ENCODE measurements at places on chromosomes 7 and 10. TPM values are rescaled to one million over a fixed set of nuclear protein-coding genes. Genes with fewer than 3 reads are reported as not detected.
A peak's percentile ranks its signal among the peaks of the same experiment; 100 is the strongest.

GRCh38 chr7:126778101-126778500 lies 474.6 kb downstream of the GRM8 start:
- no peak overlapping the region for H3K27ac ChIP-seq
- no peaks in the 10 kb centered on the region for H3K36me3 ChIP-seq
- H3K27me3 ChIP-seq, result no peaks in the 10 kb centered on the region
- no peak for DNase-seq
- no peaks in the 10 kb centered on the region for H3K4me1 ChIP-seq

DNA sequence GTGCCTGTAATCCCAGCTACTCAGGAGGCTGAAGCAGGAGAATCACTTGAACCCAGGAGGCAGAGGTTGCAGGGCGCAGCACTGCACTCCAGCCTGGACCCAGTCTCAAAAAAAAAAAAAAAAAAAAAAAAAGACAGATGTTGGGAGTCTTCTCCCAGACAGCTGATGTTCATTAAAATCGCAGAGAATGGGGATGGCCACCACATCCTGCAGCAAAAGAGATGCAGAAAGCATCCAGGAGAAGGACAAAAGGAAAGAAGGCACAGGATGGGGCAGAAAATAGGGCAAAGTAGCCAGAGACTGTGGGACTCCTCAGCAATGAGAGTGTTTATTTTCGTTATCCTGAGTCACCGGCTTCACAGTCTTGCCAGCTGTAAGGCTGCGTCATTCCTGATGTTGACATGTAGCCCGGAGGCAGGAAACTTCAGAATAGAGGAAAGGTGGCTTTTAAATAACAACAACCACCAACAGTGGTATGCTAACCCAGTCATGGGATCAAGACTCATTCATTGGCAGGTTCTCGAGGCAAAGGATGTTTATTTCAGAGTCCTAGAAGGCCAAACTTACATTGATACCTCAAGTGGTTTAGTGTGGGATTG lies 149.5 kb upstream of the SVIL start:
- no peak for DNase-seq
- H3K36me3 ChIP-seq, result no peaks in the 10 kb centered on the region
- H3K27ac ChIP-seq, result no peak overlapping the region

The SLC26A5 gene
- not detected for total RNA-seq

DNA sequence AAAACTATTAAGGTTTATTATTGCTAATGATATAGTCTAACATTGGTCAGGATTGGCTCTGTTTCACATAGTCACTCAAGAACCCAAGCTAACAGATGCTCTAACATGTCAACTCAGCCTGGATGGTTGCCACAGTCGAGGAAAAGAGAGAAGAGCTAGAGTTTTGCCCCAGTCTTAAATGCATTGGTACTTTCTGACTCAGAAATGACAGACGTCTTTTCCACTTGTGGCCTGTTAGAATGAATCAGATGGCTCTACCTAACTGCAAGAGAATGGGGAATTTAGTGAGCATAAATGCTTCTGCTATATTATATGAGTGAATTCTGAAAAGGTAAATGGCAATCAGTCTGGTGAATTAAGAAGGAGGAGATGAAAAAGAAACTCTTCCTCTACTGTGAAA lies 13.9 kb downstream of the HECTD2 start:
- no peak for DNase-seq
- peaks cover 8% of the 10 kb centered on the region for H3K36me3 ChIP-seq
- H3K4me3 ChIP-seq, result no peak overlapping the region
- H3K27me3 ChIP-seq, result no peaks in the 10 kb centered on the region
- H3K27ac ChIP-seq, result no peak overlapping the region
- no peaks in the 10 kb centered on the region for H3K4me1 ChIP-seq

DNA sequence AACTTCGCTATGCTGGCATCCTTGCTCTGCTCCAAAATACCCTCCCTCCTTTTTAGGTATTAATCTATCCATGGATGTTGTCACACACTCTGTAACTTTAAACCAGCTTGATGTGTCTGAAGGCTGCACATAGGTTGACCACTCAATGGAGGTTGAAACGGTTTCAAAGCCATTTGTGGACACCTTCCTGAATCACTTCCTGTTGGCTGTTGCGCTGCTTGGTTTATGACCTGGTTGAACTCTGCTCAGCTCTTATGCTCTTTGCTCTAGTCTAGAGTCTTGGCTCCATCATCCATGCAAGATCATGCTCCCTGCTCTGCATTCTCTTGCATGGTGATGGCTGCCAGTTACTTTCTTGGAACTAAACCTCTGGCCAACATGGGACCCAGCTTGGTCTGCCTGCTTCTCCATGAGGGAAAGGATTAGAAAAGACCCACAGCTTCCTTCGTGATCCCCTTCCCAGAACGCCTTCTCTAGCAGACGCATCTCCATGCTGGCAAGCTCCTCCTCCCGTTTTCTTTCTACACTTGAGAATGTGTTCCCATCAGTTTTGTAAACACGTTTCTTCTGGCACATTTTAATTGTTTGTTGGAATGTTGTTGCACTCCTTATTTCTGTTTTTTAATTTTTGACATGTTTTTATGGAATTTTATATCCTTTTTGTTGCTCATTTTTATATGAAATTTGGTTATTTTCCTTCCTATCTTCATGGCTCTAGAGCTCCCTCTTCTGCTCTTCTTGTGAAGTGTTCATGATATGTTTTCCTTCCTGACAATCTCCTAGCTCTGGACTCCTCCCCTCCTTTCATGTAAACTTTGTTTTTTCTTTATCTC lies 149.8 kb downstream of the XPNPEP1 start:
- no peaks in the 10 kb centered on the region for H3K27me3 ChIP-seq
- H3K4me1 ChIP-seq, result no peaks in the 10 kb centered on the region
- no peaks in the 10 kb centered on the region for H3K36me3 ChIP-seq
- no peak overlapping the region for H3K4me3 ChIP-seq

GRCh38 chr7:135905355-135905754 lies 71.8 kb downstream of the MTPN start:
- H3K4me1 ChIP-seq, result peaks cover 2% of the 10 kb centered on the region
- no peaks in the 10 kb centered on the region for H3K36me3 ChIP-seq
- no peak overlapping the region for H3K4me3 ChIP-seq

GRCh38 chr7:7705318-7705717 lies 13.1 kb downstream of the RPA3 start:
- H3K27ac ChIP-seq, result no peak overlapping the region
- peaks cover 41% of the 10 kb centered on the region for H3K4me1 ChIP-seq
- H3K27me3 ChIP-seq, result no peaks in the 10 kb centered on the region
- H3K4me3 ChIP-seq, result no peak overlapping the region

The GPRIN2 gene
- total RNA-seq, result 19.8 TPM

DNA sequence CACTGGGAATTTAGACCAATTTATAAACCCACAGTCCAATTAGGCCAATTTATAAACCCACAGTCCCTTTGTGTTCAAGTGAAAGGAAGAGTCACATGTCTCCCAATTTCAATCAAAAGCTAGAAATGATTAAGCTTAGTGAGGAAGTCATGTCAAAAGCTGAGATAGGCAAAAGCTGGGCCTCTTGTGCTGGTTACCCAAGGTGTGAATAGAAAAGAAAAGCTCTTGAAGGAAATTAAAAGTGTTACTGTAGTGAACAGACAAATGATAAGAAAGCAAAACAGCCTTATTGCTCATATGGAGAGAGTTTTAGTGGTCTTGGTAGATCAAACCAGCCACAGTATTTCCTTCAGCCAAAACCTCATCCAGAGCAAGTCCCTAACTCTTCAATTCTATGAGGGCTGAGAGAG lies 245.0 kb downstream of the HDAC9 start:
- no peaks in the 10 kb centered on the region for H3K36me3 ChIP-seq
- no peak for DNase-seq
- no peak overlapping the region for H3K27ac ChIP-seq
- no peaks in the 10 kb centered on the region for H3K27me3 ChIP-seq

- peak overlapping the region; percentile 22 for H3K27ac ChIP-seq
- no peak for DNase-seq
- H3K4me3 ChIP-seq, result no peak overlapping the region
- H3K27me3 ChIP-seq, result no peaks in the 10 kb centered on the region
- H3K36me3 ChIP-seq, result peaks cover 26% of the 10 kb centered on the region
- peaks cover 1% of the 10 kb centered on the region for H3K4me1 ChIP-seq
These were observed 74.2 kb downstream of the EZH2 start for GRCh38 chr7:148809856-148810255.

- no peak overlapping the region for H3K27ac ChIP-seq
- H3K4me1 ChIP-seq, result peaks cover 2% of the 10 kb centered on the region
- no peak overlapping the region for H3K4me3 ChIP-seq
These were observed 73.8 kb downstream of the ZNF277 start for GRCh38 chr7:112280267-112280666.

DNA sequence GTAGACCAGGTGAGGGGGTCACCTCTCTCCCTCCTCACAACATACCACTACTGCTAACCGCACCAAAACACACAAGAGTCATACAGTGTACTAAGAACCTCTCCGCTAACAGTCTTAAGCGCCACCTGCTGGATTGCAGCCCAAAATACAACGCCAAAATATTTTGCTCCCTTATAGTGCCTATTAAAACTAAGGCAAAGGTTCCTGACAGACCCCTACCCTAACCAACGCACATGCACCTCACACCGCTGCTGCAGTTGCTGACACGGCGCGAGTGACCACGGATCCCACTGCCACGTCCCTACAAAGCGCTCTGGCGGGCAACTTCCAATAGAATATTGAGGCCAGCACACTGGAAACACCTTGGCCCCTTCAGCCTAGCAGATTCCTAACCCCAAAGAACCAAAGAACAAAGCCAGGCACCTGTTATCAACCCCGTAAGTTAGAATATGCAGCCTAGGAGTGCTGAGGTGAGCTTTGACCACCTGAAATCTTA lies 563.6 kb upstream of the SEMA3D start:
- no peak for DNase-seq
- no peak overlapping the region for H3K4me3 ChIP-seq
- H3K4me1 ChIP-seq, result peaks cover 2% of the 10 kb centered on the region
- peaks cover 14% of the 10 kb centered on the region for H3K36me3 ChIP-seq
- no peak overlapping the region for H3K27ac ChIP-seq

GRCh38 chr10:35577926-35578617 lies 27.1 kb upstream of the GJD4 start:
- DNase-seq, result no peak
- peaks cover 7% of the 10 kb centered on the region for H3K36me3 ChIP-seq
- no peak overlapping the region for H3K4me3 ChIP-seq
- peaks cover 6% of the 10 kb centered on the region for H3K4me1 ChIP-seq
- no peaks in the 10 kb centered on the region for H3K27me3 ChIP-seq
- H3K27ac ChIP-seq, result peak overlapping the region; percentile 12

- no peak for DNase-seq
- H3K4me3 ChIP-seq, result peak overlapping the region; percentile 94
- no peaks in the 10 kb centered on the region for H3K27me3 ChIP-seq
- H3K4me1 ChIP-seq, result peaks cover 11% of the 10 kb centered on the region
- peak overlapping the region; percentile 100 for H3K27ac ChIP-seq
- H3K36me3 ChIP-seq, result peaks cover 11% of the 10 kb centered on the region
These were observed 664 bp downstream of the FMC1 start for GRCh38 chr7:139341776-139342226.

- no peaks in the 10 kb centered on the region for H3K27me3 ChIP-seq
- DNase-seq, result no peak
- H3K36me3 ChIP-seq, result peaks cover 3% of the 10 kb centered on the region
- no peak overlapping the region for H3K27ac ChIP-seq
- H3K4me1 ChIP-seq, result peaks cover 21% of the 10 kb centered on the region
These were observed 522.9 kb downstream of the PARD3 start for GRCh38 chr10:34292194-34292565.

- H3K27ac ChIP-seq, result peak overlapping the region; percentile 83
- peaks cover 11% of the 10 kb centered on the region for H3K4me1 ChIP-seq
- DNase-seq, result no peak
- H3K27me3 ChIP-seq, result no peaks in the 10 kb centered on the region
- H3K4me3 ChIP-seq, result no peak overlapping the region
- H3K36me3 ChIP-seq, result peaks cover under 1% of the 10 kb centered on the region
These were observed 33.2 kb upstream of the MKRN1 start for GRCh38 chr7:140512317-140513000.

DNA sequence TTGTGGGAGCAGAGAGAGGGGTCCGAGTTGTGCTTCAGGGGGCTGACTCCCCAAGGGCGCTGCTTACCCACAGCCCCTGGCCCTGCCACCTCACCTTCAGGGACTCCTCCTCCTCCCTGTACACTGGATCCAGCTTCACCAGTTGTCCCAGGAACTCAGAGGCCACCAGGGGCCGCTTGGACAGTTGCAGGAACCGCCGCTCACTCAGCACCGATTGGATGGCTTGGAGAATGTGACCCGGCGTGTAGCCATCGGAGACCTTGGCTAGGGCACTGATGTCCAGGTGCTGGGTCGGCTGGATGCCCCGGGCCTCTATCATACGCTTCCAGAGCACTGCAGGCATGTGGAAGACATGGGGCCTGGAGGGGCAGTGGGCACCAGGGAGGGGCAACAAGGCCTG lies 4.5 kb upstream of the ASB10 start:
- H3K4me1 ChIP-seq, result no peaks in the 10 kb centered on the region
- no peak overlapping the region for H3K4me3 ChIP-seq
- no peak overlapping the region for H3K27ac ChIP-seq
- peaks cover 35% of the 10 kb centered on the region for H3K27me3 ChIP-seq
- H3K36me3 ChIP-seq, result no peaks in the 10 kb centered on the region

DNA sequence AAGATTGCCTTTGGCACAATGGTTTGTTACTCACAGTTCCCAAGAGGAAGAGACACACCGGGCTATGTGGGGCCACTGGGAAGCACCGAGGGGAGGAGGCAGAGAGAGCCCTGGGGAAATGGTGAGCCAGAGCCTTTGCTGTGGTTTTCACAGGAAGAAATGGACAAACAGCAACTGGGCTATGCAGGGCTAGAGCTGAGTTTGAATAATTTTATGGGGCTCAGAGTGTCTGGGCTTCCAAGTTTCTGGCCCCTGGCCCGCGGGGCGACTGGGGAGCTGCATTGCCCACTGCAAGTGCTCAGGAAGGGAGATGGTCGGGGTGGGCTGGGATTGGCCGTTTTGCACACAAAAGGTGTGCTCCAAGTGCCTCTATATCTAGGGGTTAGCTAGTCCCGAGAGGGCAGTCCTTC lies 92.6 kb downstream of the CHST15 start:
- H3K4me3 ChIP-seq, result no peak overlapping the region
- H3K27ac ChIP-seq, result no peak overlapping the region
- no peak for DNase-seq
- H3K27me3 ChIP-seq, result peaks cover 19% of the 10 kb centered on the region
- no peaks in the 10 kb centered on the region for H3K36me3 ChIP-seq

- H3K4me1 ChIP-seq, result no peaks in the 10 kb centered on the region
- H3K27me3 ChIP-seq, result no peaks in the 10 kb centered on the region
- H3K4me3 ChIP-seq, result no peak overlapping the region
- no peak for DNase-seq
- H3K27ac ChIP-seq, result no peak overlapping the region
These were observed 18.9 kb downstream of the ANLN start for GRCh38 chr7:36408589-36408988.

DNA sequence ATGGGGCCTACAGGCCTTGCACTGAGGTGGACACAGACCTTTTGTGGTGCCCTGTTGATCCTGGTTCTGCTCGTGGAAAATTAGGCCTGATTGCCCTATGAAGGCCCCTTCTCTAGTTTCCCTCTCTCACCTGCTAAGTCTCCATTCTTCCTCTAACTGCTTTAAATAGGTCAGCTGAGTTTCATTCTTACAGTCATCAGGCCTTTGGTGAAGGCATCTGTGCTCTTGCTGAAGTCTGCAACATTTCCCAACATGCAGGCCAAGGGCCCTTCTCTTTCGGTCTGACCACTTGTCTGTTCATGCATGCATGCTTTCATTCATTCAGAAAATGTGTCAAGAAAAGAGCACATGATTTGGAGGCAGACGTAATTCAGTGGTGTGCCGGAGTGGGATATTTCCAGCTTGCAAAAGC lies 244.0 kb downstream of the BUB3 start:
- no peak overlapping the region for H3K4me3 ChIP-seq
- no peak for DNase-seq
- H3K4me1 ChIP-seq, result no peaks in the 10 kb centered on the region
- H3K27ac ChIP-seq, result no peak overlapping the region
